A549 (cell line): ENCODE measurements at places on chromosomes 4 and X.

- no peak for DNase-seq
Measured at GRCh38 chr4:73615613-73616012, 4.6 kb downstream of the RASSF6 start.

GRCh38 chrX:137652086-137652485 is 86.2 kb downstream of the ZIC3 start:
- no peak for DNase-seq

GRCh38 chr4:119038116-119038841 is 97.4 kb upstream of the MYOZ2 start:
- DNase-seq, result no peak

GRCh38 chr4:76953956-76954355 is 4.4 kb downstream of the SEPTIN11 start:
- no peak for DNase-seq

DNA sequence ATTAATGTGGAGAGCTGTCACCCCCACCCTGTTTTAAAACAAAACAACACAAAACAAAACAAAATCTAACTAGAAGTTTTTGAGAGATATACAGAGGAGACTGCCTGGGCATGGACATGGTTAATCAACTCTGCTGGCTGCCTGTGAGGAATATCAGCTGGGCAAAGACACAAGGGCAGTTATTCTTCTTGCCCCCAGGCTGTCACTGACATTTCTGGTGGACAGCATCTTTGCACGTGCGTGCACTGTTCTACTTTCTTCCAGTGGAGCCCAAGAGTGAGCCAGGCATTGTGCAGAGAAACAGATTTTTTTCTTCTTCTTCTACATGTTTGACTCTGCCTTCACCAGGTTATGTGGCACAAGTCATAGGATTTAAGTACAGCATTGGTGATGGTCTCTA is 13.8 kb downstream of the IRS4 start:
- no peak for DNase-seq

GRCh38 chrX:150698981-150699380 is 5.8 kb downstream of the MTMR1 start:
- DNase-seq, result no peak

GRCh38 chr4:182307746-182308145 is 64.5 kb downstream of the TENM3 start:
- no peak for DNase-seq

- no peak for DNase-seq
Measured at GRCh38 chrX:131724292-131724691, 180.4 kb downstream of the OR13H1 start.

GRCh38 chr4:23818097-23818885 is 71.6 kb downstream of the PPARGC1A start:
- DNase-seq, result no peak

- DNase-seq, result no peak
Measured at GRCh38 chr4:156673483-156673882, 298.1 kb downstream of the PDGFC start.

GRCh38 chr4:122914938-122915337 is 7.5 kb downstream of the NUDT6 start:
- DNase-seq, result no peak

- DNase-seq, result no peak
Measured at GRCh38 chr4:109408711-109409110, 24.9 kb upstream of the SEC24B start.

DNA sequence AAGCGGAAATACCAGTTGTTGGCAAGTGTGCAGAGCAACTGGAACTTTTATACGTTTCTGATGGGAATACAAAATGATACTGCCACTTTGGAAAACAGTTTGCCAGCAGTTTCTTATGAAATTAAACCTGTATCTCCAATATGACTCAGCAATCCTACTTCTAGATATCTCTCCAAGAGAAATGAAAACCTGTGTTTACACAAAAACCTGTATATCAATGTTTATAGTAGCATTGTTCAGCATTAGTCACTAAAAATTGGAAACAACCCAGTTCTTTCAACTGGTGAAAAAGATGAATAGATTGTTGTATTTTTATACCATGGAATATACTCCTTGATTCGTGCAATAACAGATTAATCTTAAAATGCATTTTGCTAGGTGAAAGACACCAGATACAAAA is 26.8 kb downstream of the ATP7A start:
- peak; percentile 68 for DNase-seq

DNA sequence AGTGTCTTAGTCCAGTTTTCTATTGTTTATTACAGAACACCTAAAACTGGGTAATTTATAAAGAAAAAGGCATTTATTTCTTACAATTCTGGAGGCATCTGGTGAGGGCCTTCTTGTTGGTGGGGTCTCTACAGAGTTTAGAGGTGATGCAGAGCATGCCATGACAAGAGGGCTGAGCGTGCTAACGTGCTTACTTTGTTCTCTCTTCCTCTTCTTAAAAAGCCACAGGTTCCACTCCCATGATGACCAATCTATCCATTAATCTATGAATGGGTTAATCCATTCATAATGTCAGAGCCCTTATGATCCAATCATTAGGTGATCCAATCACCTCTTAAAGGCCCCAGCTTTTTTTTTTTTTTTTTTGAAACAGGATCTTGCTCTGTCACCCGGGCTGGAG is 291.5 kb upstream of the GALNTL6 start:
- DNase-seq, result no peak

- no peak for DNase-seq
Measured at GRCh38 chr4:163495900-163496299, 1.4 kb downstream of the TMA16 start.

DNA sequence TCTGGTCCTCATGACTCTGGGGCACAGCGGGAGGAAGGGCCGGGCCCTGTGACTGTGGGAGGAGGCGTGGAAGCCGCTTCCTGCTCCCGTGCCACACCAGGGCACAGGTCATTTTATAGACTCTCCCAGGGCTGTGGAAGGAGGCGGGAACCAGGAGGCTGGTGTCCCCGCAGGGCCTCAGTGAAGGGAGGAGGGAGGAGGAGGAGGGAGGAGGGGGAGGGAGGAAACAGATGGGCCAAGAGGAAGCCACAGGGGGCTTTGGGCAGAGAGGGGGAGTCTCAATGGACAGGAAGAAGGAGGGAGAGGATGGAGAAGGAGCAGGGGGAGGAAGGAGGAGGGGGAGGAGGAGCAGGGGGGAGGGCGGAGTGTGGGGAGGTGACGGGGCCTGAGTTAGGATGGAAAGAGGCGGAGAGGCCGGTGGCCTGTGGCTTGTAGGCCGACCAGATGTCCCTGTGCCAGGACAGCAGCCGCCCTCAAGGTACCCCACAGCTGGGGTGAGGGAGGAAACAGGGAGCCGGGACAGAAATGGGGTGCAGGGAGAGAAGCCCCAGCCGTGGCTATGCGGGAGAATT is 6.2 kb upstream of the PLCXD1 start:
- no peak for DNase-seq

- DNase-seq, result no peak
Measured at GRCh38 chr4:93649828-93650227, 178.7 kb upstream of the ATOH1 start.

- DNase-seq, result no peak
Measured at GRCh38 chr4:32778025-32778424, 2057.9 kb downstream of the PCDH7 start.

- no peak for DNase-seq
Measured at GRCh38 chr4:123631786-123632692, 235.4 kb downstream of the SPRY1 start.

- no peak for DNase-seq
Measured at GRCh38 chr4:10492464-10492863, 35.2 kb upstream of the ZNF518B start.

DNA sequence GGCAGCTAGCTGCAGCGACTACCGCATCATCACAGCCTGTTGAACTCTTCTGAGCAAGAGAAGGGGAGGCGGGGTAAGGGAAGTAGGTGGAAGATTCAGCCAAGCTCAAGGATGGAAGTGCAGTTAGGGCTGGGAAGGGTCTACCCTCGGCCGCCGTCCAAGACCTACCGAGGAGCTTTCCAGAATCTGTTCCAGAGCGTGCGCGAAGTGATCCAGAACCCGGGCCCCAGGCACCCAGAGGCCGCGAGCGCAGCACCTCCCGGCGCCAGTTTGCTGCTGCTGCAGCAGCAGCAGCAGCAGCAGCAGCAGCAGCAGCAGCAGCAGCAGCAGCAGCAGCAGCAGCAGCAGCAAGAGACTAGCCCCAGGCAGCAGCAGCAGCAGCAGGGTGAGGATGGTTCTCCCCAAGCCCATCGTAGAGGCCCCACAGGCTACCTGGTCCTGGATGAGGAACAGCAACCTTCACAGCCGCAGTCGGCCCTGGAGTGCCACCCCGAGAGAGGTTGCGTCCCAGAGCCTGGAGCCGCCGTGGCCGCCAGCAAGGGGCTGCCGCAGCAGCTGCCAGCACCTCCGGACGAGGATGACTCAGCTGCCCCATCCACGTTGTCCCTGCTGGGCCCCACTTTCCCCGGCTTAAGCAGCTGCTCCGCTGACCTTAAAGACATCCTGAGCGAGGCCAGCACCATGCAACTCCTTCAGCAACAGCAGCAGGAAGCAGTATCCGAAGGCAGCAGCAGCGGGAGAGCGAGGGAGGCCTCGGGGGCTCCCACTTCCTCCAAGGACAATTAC is 1.4 kb downstream of the AR start:
- peak; percentile 24 for DNase-seq

DNA sequence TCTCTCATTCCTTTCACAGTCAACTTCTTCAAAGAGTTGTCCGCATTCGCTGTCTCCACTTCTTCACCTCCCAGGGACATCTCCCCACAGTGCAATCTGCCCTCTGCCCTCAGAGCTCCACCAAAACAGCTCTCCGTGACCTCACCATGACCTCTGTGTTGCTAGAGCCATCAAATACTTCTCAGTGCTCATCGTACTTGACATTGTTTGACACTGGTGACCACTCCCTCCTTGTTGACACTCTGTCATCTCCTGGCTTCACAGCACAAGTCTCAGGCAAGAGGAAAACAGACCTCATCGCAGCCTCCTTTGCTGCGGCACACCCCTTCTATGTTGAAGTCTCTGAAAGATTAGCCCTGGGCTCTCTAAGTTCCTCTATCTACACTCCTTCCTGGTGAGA is 90.5 kb upstream of the CCDC160 start:
- DNase-seq, result no peak

DNA sequence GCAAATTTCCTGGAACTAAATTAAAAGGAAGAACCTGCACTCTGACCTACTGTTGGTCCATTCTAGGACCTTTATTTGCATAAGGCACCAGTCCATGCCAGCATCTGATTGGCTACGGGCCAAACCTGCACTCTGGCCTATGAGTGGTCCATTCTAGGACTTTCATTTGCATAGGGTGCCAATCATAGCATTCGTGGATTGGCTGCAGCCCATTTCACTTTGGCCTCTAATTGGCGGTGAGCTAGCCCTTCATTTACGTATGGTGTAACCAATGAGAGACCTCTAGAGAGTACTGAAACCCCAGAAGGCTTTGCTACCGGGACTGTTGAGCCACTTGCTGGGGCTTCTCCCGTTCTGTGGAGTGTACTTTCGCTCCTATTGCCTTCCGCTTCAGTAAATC is 6.1 kb upstream of the RNF175 start:
- DNase-seq, result no peak

DNA sequence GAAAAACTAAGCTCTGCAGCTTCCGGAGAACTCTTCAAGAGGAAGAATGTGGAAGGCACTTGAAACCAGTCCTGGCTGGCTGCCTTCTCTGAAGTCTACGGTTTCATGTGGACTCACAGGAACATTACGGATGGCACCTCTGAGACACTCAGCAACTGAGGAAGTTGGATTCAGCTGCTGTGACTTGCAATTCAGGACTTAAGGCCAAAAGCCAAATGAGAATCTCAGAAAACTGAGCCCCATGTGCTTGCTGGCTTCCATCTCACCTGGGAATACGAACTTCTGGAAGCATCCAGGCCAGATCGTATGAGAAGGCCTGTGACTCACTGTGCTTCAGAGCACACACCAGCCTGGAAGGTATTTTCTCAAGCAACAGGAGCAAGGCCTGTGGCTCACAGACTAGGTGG is 107.8 kb upstream of the GPC4 start:
- no peak for DNase-seq

GRCh38 chr4:67375291-67375690 is 170.0 kb downstream of the CENPC start:
- DNase-seq, result no peak

DNA sequence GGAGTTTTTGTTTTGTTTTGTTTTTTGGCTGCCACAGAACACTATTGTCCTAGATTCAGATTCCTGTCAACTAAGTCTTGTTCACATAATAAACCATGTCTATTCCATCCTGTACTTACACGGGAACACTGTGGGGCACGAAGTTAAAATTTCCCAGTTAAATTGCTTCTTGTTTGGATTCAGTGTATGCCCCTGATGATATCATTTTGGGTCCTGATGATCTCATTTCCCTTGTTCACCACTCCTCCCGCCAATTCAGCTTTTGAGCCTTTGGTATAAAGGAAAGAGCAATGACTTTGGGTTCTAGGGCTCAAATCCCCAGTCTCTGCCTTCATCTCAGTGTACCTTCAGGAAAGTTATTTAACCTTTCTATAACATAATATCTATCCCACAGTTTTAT is 333.5 kb downstream of the FBXW7 start:
- DNase-seq, result no peak

DNA sequence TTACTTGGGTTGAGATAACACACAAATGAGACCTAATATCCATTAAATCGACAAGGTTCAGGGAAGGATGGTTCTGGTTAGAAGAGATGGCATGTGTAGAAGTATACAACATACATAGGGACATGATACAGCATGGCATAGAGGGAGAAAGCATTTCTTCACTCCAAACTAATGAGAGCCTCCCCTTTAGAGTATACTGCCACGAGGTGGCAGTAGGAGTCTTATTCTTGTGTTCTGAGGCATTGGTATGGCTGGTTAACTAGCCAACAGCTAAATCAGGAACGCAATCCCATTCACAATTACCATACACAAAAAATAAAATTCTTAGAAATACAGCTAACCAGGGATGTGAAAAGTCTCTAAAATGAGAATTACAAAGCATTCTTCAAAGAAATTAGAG is 29.1 kb upstream of the TRO start:
- peak; percentile 1 for DNase-seq

DNA sequence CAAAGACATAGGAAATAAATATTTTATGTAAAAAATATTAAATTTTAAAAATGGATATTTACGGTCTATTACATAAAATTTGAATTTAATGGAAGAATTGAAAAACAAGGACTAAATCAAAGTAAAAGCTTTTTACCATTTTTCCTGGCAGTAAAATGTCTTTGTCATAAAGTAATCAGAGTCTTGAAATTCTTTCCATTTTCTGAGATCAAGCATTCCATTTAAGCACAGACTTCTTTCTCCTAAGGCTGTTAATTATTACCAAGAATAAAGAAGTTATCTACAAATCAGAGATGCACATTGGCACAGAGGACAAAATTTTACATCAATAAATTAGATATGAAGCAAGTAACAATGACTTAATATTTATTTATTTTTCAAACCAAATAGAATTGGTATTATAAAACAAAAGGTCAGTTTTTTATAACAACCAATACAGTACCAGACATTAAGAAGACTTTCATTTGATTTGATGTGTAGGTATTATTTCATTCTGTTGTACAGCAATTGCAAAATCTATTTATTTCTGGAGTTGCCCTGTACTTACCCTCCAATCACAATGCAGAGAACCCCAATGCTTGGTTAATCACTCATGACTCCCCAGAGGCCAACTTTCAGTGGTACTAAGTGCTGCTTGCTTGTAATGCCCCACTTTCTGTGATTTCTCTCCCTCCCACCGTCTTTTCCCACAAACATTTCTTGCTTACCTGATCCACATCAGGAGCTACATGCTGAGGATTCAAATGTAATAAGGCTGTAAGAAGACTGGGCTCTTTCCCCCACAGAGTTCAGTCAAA is 254.6 kb downstream of the GASK1B start:
- DNase-seq, result no peak

- no peak for DNase-seq
Measured at GRCh38 chr4:146398404-146398803, 123.3 kb downstream of the SLC10A7 start.
